ENCODE measurements at places on chromosomes 7 and 10.

GRCh38 chr7:125357676-125358455, 428.2 kb upstream of the POT1 start:
- DNase-seq: no peak

GRCh38 chr7:25989140-25989705, 162.8 kb upstream of the NFE2L3 start:
- peak; percentile 9 for DNase-seq

GRCh38 chr10:53606981-53607380, 834.4 kb upstream of the MBL2 start:
- no peak for DNase-seq

DNA sequence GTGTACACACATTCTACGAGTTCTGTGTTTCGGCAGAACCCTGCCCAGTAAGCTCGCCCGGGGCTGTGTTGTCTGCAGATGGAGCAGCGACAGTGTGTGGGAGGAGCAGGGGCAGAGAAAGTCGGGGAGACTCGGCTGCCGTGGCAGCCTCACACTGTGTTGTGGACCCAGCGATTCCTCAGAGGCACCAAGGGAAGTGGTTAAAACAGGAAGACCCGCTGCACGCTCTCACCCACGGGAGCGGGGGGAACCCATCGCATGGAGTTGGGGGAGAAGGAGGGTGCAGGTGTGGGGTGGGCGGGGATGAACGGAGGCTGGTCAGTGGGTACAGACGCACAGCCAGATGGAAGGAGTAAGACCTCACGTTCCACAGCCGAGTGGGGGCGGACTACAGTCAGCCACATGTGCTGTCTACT, 250.2 kb downstream of the ELFN1 start:
- DNase-seq: no peak

DNA sequence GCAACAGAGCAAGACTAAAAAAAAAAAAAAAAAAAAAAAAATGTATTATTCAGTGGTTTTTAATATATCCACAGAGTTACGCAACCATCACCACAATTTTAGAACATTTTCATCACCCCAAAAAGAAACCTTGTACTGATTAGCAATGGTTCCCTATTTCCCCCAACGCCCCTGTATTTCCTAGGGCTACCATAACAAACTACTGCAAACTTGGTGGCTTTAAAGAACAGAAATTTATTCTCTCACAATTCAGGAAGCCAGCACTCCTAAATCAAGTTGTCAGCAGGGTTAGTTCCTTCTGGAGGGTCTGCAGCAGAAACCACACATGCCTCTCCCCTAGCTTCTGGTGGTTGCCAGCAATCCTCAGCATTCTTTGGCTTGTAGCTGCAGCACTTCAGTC, 5.9 kb upstream of the NUP42 start:
- no peak for DNase-seq

- DNase-seq: no peak
These were observed 545.4 kb upstream of the FZD8 start for GRCh38 chr10:36187380-36188079.

- DNase-seq: no peak
These were observed 87.4 kb upstream of the RET start for GRCh38 chr10:42989481-42989921.

DNA sequence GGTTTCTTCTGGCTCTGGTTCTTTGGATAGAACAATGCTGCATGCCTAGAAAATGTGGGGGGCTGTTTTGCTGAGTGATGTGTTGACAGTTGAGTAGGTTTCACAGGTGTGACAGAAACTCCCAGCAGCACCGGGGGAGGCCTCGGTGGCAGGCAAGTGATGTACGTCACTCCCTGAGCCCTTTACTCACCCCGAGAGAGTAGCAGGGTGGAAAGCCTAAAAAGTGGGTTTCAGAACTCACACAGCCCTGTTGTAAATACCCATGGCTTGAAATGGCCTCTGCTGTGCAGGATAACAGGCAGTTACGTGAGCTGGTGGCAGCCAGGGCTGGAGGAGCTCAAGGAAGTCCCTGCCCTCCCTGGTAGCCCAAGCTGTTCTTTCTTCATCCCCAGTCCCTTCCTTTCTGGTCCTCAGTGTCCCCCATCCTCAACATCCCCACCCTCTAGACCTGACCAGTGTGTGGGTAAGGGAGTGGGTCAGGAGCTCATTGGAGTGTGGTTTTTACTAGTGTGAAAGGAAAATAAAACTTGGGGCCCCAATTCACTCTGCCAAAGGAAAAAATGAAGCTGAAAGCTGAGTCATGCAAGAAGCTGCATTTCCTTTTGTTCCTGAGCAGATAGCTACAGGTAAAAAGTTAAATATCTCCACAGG, 258.1 kb downstream of the STK31 start:
- DNase-seq: no peak

GRCh38 chr7:130823060-130823459, 89.1 kb upstream of the KLF14 start:
- no peak for DNase-seq

DNA sequence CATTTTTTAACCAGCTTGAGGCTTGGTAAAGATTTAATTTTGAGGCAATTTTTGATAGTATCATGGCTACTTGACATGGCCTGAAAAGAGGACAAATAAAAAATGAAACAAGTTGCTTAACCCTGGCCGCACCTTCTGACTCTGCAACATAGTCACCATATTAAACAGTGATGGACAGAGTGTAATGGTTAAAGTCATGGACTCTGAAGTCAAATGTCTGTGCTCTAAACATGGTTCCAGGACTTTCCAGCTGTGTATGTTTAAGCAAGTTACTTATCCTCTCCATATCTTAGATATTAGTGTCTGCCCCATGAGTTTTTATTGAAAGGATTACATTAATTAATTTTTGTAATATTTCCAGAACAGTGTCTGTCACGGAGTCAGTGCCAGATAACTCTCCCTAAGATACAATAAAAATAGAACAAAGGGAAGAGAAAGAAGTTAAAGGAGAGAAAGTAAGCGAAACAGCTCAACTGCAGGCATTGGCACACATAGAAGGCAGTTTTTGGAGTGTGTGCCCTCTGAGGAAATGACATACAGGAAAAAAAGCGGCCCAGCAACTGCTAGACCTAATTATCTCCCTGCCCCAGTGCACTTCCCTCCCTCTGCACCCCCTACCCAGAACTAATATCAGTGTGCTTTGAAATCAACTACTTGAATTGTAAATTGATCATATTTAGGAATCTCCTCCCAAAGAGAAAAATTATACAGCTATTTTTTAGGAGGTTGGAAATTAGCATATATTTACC, 65.3 kb downstream of the MACC1 start:
- no peak for DNase-seq

DNA sequence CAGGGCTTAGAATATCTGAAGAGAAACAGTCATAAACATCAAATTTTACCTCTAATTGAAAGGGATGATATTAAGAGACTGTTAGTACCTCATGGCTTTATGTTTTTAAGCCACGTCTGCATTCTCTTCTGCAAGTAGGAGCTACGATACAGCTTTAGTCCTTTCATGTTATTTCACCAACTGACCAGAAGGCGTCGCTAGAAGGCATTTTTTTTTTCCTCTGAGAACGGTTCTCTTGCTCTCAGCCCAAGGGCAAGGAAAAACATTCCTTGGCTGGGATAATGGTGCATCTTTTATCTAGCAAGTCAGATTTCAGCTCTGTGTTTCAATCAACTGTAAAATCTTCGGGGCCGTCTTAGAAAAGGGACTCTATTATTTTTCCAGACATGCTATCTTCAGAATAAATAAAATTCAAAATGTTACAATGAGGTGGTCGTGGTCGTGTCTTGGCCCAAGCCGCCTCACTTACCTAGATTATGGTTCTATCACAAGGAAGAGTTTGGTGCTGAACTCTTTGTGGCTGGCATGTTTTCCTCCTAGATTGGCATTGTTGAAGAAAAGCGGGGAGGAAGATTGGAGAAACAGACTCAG, 41.6 kb upstream of the LYZL2 start:
- peak; percentile 8 for DNase-seq

DNA sequence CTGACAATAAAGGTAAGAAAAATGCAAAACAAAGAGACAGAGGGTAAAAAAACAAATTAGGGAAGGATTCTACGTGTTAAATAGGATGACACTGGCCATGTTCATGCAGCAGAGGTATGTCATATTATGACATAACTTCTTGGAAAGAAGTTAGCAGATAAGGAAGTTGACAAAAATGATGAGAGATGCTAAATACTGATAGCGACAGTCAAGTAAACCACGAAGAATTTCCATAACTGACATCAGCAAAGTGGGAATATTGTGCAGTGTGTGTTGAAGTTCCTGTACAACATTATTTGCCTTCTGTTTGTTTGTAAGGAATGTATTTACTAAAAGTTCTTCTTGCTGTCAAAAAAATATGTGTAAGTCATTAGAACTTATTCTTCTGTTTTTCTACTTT, 29.5 kb downstream of the MDH2 start:
- no peak for DNase-seq

- no peak for DNase-seq
These were observed 134.5 kb downstream of the ST7 start for GRCh38 chr7:117087639-117088396.

- peak; percentile 5 for DNase-seq
These were observed 55.5 kb downstream of the COL1A2 start for GRCh38 chr7:94450044-94450697.

DNA sequence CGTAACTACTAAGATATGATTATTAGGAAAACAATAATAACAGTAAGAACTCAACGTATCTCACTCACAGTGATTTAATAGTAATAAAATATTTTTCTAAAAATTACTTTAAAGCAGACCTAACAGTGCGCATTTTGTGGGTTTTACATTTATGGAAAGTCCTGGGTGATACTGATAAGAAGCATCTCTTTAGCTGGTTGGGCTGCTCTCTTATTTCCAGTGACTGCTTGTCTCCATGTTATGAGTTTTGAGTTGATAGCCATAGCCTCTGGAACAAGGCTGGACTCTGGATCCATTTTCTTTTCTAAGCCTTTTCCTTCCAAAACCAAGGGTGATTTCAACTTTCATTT, 29.5 kb upstream of the INHBA start:
- DNase-seq: no peak

DNA sequence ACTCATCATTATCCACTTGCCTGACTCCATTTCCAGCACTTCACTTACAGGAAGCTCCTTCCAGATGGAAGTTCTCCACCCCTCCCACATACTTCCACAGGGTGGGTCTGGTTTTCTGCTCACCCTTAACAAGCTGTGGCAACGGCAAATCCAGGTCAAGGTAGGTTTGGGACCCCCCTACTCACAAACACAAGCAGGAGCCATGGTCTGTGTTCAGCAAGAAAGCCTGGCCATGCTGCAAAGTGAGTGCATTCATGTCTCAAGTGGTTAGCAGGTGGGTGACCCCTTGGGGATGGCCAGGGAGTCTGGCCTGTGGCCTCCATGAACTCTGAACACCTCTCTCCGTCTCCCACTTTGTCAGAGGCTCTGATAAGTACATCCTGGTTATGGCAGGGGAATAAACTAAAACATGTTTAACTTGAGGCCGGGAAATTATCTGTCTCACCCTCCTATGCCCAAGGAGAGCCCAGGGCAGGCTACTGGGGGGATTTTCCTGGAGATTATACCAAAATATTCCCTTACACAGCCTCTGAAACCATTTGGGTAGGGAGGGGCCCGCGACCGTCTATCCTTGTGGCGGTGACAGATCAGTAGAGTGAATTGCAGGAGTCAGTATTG, 844 bp downstream of the XPNPEP1 start:
- DNase-seq: no peak

GRCh38 chr7:101418694-101419093, 56.0 kb downstream of the COL26A1 start:
- DNase-seq: no peak

- DNase-seq: peak; percentile 21
These were observed 209.1 kb downstream of the CCSER2 start for GRCh38 chr10:84537447-84537931.

DNA sequence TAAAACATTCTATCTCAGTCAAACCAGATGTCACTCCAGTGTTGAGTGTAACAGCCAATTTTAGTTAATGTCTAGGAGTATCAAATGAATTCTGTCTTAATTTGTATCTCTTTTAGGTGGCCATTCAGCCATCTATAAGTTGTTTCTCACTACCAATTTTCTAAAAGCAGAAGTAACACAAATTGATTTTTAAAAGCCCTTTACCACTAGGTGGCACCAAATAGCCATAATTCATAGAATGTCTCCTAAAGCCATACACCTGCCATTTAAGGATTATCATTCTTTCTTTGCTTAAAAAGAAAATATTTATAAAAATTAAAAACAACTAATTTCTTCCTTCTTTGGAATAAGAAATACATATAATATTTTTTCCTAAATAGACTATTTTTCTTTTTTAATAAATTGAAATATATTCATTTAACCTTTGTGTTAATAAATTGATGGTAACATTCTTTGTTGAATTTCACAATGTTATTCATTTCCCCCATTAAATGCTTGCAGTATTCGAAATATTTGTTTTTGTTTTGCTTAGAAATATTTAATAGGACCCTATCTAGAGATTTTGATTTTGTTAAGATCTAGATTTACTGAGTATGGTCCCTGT, 107.8 kb upstream of the PPP1R3A start:
- peak; percentile 63 for DNase-seq

GRCh38 chr10:103917302-103918052, 507 bp downstream of the STN1 start:
- DNase-seq: no peak

GRCh38 chr10:114350751-114351150, 53.6 kb downstream of the AFAP1L2 start:
- DNase-seq: no peak

DNA sequence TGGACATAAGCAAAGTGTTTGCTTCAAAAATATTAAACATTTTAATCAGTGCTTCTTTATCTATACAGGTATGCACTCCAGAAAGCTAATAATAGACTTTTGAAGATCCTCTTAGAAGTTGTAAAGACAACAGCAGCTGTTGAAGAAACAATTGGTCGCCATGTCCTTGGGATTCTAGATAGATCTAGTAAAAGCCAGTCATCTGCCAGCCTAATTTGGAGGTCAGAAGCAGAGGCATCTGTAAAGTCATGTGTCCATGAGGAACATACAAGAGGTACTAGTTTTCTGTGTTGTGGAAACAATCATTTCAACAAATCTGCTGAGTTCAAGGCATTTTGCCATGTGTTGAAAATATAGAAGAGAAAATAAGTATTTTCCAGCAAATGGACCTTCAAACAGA, 89.3 kb downstream of the CYP51A1 start:
- no peak for DNase-seq

Data from NCI-H2029 (cell line).